Epithelial cell of umbilical artery (primary cell): ENCODE measurements at places on chromosomes 7 and 10. TPM values are rescaled to one million over a fixed set of nuclear protein-coding genes. Genes with fewer than 3 reads are reported as not detected.

TMEM229A gene
- total RNA-seq = not detected in 2 replicates

BAMBI gene
- total RNA-seq = 1.3 and 5.2 TPM in 2 replicates

TLX1 gene
- 0.15 TPM in 1 of 2 replicates, not detected in the other for total RNA-seq

IFIT2 gene
- 0.97 and 15.2 TPM in 2 replicates for total RNA-seq

GDF2 gene
- total RNA-seq = not detected in 2 replicates

HDAC9 gene
- 0.65 and 3.0 TPM in 2 replicates for total RNA-seq

PGAM1 gene
- total RNA-seq = 376 and 402 TPM in 2 replicates

BRAF gene
- 13.4 and 13.6 TPM in 2 replicates for total RNA-seq

SUN3 gene
- not detected in 2 replicates for total RNA-seq

PFKFB3 gene
- total RNA-seq = 18.4 and 25.0 TPM in 2 replicates

PRKAR2B gene
- total RNA-seq = 33.5 and 79.0 TPM in 2 replicates

HOXA9 gene
- total RNA-seq = 28.9 and 31.8 TPM in 2 replicates

CDH23 gene
- total RNA-seq = under 0.01 TPM in 1 of 2 replicates, not detected in the other
